Activated CD8-positive, alpha-beta memory T cell treated with anti-CD3 and anti-CD28 coated beads for 48 hours (primary cell): ENCODE measurements at places on chromosomes 11 and 22.

GRCh38 chr22:48938741-48939140, 888.9 kb downstream of the BRD1 start:
- no peak for DNase-seq

DNA sequence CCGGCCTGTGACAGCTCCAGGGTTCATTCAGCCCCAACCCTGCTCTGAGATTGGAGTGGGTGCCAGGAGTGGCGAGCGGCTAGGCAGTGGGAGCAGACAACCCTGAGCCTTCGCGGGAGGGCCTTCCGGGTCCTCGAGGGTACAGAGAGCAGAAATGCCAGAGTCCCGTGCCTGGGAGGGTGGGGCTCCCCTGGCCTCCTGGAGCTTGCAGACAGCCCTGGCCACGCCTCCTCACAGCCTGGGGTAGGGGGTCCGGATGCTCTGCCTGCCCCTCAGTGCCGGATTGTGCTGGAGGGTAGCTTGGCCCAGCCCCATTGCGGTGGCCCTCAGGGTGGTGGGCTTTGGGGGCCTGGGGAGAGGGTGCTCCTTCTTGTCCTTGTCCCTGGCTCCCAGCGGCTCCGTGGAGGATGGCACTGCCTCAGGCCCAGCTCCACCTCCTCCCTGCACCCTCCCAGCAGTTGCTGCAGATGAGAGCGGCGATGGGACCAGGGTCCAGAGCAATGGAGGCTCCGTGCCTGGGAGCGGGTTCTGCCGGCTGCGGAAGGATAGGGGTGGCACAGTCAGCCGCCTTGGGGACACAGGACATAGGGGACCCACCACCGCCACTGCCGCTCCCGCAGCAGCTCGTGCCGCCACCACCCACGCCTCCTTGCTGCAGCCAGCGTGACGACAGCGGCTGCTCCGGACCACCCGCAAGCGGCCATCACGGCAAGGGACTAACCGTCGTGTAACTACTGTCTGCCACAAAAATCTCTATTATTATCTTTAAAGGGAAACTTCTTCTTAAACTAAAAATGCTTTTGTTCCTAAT, 34.9 kb upstream of the OR10G7 start:
- no peak for DNase-seq

- no peak for DNase-seq
Measured at GRCh38 chr11:95650276-95650675, 139.3 kb downstream of the FAM76B start.

GRCh38 chr11:57213342-57214097, 23.5 kb downstream of the APLNR start:
- no peak for DNase-seq

GRCh38 chr11:92225125-92225567, 528 bp downstream of the FAT3 start:
- DNase-seq, result no peak

- no peak for DNase-seq
Measured at GRCh38 chr11:126515501-126515900, 160.0 kb downstream of the ST3GAL4 start.
